ENCODE measurements at places on chromosomes 16 and 17.

DNA sequence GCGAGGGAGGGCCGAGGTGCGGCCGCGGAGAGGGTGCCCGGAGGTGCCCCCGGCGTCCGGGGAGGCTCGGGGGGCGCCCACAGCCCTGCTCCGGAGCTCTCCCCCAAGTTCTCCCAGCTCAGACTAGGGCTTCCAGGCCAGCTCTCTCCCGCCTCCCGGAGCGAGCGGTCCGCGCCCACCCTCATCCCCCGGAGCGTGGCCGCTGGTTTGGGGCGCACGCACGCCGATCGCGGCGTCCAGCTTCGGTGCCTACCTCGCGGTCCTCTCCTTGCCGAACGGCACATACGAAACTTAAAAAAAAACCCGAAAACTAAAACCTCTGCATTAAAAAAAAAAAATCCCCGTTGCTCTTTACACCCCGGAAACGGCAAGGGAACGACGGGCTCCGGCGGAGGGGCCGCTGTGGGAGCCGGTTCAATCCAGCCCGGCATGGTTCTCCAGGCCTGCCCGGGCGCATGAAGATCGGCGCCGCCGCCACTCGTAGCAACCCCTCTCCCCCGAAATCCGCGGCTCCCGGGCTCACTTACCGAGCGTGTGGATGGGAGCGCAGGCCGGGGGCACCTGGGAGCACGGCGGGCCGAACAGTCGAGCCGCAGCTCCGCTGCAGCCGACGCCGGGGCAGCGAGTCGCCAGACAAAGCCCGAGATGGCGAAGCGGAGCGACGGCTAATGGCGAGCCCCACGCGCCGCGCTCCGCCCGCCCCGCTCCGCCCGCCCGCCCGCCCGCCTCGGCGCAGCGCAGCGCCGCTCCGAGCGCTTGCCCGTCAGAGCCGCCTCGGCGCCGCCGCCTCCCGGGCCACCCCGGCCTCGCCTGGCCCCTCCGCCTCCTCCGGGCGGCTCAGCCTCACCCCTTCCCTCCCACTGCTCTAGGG, 973 bp upstream of the UBTF start:
- DNase-seq = peak; percentile 62

- DNase-seq = peak; percentile 72
Observed at GRCh38 chr16:31382485-31383161, 10.5 kb upstream of the ITGAD start.

- no peak for DNase-seq
Observed at GRCh38 chr17:8898636-8899035, 31.2 kb upstream of the PIK3R6 start.

- DNase-seq = no peak
Observed at GRCh38 chr17:4607773-4608187, 23.5 kb downstream of the SMTNL2 start.

DNA sequence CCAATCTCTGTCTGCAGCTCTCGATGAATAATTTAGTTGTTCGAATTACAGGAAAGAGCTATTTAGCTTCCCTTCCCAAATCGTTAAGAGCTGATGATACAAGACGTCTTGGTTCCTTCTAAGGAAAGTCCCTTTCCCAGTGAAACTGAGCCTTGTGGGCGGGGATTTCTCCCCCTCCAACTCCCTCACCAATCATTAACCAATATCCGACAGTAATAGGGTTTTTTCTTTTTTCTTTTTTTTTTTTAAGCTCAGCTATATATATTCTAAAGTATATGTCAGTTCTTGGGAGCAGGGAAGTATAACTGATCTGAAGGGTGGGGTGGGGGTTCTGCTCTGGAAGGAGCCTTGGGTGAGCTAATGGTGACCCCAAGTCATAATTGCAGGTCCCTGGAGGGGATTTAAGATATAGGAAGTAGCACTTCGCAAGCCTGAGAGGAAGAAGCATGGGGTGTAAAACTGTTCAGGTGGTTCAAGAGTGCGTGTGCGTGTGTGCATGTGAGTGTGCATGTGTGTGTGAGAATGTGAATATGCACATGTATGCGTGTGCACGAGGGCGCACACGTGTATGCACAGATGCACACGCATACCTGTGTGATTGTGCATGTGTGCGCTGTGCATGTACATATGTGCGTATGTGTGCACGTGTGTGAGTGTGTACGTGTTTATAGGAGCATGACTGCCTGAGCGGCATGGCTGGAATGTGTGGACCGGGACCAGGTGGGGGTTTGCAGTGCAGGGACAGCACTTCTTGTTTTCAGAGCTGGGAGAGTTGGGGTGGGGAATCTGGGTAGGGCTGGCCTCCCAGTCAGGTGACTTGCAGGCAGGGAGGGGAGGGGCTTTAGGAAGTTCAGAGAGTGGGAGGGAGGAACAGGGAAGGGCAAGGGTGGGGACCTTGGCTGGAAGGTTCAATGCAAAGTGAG, 42.7 kb downstream of the SOCS3 start:
- no peak for DNase-seq

- DNase-seq = peak; percentile 61
Observed at GRCh38 chr17:58172369-58173071, 5.7 kb downstream of the OR4D2 start.

GRCh38 chr17:2444382-2444781, 43.5 kb upstream of the MNT start:
- DNase-seq = no peak

GRCh38 chr17:37818689-37819088, 73.8 kb upstream of the HNF1B start:
- no peak for DNase-seq

DNA sequence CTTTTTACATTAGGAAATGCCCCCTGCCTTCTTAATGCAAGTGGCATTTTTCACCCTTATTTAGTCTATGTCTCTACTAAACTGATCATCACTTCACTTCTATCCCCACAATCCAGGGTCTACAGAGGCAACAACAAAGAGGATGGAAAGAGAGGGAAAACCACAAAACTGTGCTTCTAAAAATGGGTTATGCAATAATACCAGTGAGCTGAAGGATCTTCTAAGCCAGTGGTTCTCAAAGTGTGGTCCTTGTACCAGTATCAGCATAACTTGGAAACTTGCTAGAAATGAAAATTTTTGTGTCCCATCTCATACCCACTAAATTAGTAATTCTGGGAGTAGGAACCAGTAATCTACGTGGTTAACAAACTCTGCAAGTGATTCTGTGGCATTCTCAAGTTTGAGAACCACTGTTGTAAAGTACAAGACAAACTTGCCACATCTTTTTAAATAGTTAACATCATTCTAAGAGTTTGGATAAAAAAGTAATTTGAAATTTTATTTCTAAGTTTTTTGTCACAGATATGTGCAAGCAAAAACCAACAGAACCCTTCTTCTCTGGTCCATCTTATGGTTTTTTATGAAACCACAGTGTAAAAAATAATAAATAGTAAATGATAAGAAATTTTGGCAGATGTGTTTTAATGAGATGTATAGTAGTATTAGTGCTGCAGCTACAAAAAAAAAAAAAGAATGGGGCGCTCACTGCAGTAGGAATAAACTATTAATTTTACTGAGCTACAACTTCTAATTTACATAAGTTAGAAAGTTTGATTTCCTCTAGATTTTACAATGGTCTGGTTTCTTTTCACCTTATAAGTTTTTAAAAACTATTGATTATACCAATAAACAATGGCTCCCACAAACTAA, 16.2 kb downstream of the CDC27 start:
- DNase-seq = no peak

GRCh38 chr16:86089334-86089900, 190.5 kb downstream of the IRF8 start:
- DNase-seq = no peak

- no peak for DNase-seq
Observed at GRCh38 chr17:67098006-67098405, 53.7 kb downstream of the CACNG1 start.

DNA sequence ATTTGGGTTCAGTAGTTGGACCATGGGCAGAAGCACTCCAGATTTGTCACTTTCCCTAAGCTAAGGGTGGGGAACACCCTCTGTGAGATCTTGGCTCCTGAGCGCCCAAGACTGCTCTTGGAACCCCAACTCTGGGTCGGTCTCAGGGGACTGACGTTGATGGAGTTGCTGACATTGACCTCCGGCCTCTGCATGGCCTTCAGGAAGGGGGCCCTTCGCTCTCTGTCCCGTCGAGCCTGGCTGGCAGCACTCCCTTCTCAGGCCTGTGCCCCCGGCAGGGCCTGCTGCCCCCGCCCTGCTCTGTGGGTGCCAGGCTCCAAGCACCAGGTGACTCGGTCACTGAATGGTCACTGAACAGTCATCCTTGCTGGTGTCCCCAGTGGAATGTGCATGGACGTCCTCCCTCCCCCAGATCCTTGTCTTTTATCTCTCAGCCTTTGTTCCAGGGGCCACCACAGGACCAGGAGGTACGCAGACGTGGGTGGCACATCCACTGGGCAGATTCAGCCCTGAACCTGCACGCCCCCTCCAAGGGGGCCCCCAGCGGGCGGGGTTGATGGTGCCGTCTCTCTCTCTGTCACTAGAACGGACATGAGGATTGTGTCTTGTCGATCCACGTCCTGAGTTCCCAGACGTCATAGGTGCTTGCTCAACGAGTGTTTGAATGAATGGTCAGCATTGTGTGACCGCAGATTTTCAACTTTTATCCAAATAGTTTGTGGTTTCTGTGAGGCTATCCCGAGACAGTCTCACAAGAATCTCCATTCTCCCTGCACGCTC, 314.5 kb downstream of the SEC14L1 start:
- DNase-seq = no peak

DNA sequence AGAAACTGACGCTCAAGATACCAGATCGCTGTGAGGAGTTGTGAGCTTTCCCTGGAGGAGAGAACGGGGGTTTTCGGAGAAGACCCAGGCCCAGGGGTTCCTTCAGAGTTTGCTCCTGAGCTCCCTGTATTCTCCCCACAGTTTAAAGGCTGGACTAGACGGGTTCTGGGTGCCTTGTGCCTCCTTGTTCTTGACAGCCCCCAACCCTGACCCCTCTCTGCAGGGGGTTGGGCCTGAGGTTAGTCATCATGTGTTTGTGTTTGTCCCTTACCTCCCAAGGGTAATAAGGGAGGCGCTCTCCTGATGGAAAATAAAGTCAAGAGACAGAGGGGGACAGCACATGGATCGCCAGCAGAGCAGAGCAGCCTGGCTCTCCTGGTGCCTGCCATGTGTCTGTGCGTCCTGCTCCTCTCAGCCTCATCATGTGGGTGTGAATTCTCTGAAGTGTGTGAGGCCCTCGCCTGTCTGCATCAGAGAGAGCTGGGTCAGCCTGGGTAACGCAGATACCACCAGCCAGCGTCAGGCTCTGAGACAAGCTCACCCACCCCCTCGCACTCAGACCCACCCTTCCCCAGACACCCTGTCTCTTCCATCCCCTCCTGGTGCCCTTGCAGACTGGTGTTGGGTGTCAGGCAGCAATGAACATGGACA, 8.7 kb downstream of the HEXIM2 start:
- DNase-seq = peak; percentile 76

Data from immature natural killer cell (primary cell).